ENCODE measurements at places on chromosomes 12 and 14.

GRCh38 chr12:57127101-57127725, 1.1 kb upstream of the LRP1 start:
- DNase-seq = peak; percentile 66

DNA sequence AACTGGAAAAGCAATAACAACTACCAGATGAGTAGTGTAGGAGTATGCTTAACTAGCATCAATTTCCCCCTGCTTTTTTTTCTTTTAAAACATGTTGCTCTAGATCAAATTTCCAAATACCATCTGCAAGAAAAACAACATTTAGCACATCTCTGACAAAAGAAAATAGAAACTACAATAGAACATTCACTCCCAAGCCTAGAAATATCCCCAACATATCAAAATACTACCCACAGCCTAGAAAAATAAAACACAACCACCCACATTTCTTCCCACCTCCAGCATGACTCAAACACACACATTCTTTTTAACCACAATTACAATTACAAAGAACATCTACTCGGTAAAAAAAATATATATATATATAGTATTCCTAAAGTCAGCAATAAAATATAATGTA, 120.0 kb downstream of the PPFIA2 start:
- no peak for DNase-seq

GRCh38 chr12:58104351-58104755, 163.0 kb downstream of the ATP23 start:
- no peak for DNase-seq

DNA sequence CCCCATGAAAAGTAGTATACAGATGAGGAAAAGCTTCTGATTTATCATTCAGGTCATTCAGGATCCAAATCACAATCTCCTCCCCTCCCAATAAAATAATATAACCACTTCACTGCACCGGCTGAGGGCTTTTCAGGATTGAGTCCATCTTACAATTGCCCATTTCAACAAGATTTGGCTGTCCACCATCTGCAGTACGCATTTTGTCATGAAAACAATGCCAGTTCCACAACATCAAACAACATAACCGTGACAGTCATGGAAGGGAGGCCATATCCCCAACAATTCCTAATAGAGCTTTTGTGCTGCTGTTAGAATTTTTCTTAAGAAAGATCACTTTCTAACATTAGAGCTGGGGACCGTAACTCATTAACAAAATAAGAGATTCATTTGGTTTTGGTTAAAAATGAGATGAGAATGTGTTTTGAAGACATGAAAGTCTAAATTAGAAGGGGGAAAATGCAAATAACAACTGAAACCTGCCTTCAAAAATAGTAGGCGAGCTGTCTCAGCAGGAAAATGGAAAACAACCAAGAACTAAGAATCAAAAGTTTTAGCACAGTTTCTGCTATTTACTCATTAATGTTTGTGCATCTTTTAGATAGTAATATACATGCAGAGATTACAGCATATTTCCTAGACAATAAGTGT, 38.3 kb upstream of the TMTC2 start:
- no peak for DNase-seq

DNA sequence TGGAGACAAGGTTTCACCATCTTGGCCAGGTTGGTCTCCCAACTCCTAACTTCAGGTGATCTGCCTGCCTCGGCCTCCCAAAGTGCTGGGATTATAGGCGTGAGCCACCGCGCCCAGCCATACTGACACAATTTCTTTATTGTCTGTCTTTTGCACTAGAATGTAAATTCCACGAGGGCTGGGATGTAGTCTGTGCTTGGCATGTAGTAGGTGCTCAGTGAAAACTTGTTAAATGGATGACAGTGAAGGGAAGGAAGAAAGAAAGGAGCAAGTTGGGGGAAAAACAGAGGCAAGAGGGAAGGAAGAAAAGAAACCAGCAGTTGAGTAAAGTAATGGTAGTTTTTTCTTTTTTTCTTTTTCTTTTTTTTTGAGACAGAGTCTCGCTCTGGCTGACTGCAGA, 53.1 kb downstream of the LIMA1 start:
- DNase-seq = no peak

DNA sequence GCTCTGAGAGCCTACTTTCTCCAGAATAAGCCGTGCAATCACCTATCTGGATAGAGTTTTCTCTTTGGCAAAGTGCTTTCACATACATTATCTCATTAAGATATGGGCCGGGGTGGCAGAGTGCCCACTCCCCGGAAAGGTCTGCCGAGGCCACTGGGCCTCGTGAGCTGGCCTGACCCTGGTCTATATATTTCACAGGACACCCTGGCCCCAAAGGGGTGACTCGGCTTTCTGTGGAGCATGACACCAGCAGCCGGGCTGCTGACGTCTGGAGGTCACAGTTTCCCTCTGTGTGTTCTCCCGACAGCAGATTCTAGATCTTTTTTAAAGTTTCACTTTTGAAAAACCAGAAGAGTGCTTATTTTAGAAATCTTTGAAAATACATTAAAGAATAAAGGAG, 27.9 kb upstream of the ATP2A2 start:
- peak; percentile 86 for DNase-seq

GRCh38 chr14:35337269-35338255, 45.4 kb downstream of the PSMA6 start:
- no peak for DNase-seq

- DNase-seq = peak; percentile 64
These were observed 60.4 kb upstream of the FAR2 start for GRCh38 chr12:29088611-29089219.

GRCh38 chr12:68422956-68423574, 90.9 kb upstream of the MDM1 start:
- no peak for DNase-seq

DNA sequence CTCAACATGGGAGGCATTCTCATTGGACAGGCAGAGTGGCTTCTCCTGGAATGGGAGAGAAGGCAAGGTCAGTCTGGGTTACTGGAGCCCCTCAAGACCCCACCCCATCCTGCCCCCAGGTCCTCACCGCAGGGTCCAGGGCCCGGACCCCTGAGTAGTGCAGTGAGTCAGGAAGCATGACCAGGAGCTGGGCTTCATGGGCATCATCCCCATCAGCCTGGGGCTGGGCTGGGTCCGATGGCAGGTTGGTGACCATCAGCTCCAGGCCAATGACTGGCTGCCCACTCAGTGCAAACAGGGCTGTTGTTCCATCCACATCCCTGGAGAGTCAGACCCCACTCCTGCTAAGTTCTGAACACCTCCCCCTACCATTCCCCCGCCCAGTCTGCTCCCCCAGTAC, 13.1 kb downstream of the ITGA7 start:
- no peak for DNase-seq

DNA sequence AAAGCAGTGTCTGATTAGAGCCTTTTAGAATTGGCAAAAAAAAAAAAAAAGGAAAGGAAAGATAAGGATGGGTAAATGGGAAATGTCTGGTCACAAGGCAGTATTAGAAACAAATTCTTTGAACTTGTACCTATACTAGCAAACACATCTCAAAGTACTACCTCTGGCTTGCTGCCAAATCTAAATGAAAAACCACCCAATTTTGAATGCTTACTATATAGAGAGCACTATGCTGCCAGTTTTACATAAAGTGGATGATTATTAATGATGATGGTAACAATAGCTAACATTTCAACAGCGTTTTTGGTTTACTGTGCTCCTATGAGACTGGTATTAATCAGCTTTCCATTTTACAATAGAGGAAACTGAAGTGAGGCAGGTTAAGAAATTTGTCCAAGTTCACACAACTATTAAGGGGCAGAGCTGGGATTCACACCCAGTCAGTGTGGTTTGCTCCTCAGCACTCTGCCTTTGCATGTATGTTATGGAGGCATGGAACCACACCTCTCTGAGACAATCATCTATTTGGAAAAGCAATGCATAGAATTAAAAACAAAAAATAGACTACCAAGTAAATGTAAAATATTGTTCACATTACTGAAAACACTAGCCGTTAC, 34.2 kb downstream of the ATP2B1 start:
- no peak for DNase-seq

GRCh38 chr14:102891111-102891510, 31.4 kb upstream of the AMN start:
- no peak for DNase-seq

DNA sequence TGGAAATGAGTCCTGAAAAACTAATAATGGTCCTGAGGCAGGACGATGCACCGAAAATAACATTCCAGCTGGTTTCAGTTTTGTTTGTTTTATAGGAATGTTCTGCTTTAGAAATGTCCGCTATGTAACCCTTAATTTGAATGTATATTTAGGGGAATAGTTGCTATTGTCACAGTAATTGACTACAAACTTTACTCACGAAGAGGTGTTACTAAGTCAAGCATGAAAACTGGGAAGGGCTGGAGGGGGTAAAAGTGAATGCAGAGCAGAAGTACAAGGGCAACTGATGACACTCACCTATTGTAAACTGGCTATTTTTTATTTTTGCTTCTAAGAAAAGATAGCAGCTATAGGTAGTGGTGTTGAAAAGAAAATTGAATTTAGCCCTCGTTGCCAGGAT, 230.7 kb upstream of the SYT10 start:
- DNase-seq = no peak

GRCh38 chr12:52130711-52131110, 51.2 kb downstream of the SMIM41 start:
- no peak for DNase-seq

DNA sequence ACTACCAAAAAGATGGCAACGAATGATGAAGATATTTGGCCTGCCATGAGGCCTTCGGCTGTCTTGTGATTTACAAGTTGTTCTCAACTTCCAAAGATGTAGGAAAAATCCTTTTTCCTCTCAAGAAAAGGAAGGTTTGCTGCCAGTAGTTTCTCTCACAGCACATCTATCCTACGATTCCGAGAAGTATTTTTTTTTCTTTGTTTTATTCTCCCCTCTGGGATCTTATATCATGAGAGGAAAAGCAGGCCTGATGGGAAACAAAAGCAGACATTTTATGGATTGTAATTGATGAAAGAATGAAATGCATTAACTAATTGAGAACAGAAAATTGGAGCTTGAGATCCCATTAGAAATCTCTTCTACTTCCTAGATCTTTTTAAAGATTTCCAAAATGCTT, 1197.9 kb upstream of the SEL1L start:
- DNase-seq = no peak

GRCh38 chr12:107369679-107370078, 276.3 kb upstream of the CRY1 start:
- peak; percentile 38 for DNase-seq

GRCh38 chr14:53472306-53472705, 319.2 kb upstream of the DDHD1 start:
- DNase-seq = no peak

DNA sequence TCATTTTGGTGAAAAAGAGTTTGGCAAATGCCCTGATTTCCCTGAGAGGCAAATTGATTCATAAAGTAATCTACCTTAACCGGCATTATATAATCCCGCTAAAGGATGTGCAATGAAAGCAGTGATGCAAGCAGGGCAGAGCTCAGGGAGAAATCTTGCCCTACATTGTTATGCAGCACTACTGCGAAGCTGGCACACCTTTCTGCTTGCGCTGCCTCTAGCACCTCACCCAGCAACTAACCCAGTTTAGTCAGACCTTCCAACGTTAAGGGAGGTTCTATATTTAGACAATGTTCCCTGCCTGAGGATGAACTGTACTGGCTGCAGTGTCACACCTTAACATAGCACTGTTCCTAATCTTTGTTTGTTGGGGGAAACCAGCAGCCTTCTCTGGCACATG, 60.8 kb upstream of the CCDC196 start:
- no peak for DNase-seq

- DNase-seq = no peak
These were observed 78.5 kb downstream of the ST8SIA1 start for GRCh38 chr12:22256041-22256441.

GRCh38 chr12:65279369-65280112, 1.1 kb downstream of the MSRB3 start:
- peak; percentile 43 for DNase-seq

GRCh38 chr12:117514016-117514415, 152.6 kb upstream of the NOS1 start:
- no peak for DNase-seq

GRCh38 chr12:115947696-115948062, 329.8 kb downstream of the MED13L start:
- no peak for DNase-seq

DNA sequence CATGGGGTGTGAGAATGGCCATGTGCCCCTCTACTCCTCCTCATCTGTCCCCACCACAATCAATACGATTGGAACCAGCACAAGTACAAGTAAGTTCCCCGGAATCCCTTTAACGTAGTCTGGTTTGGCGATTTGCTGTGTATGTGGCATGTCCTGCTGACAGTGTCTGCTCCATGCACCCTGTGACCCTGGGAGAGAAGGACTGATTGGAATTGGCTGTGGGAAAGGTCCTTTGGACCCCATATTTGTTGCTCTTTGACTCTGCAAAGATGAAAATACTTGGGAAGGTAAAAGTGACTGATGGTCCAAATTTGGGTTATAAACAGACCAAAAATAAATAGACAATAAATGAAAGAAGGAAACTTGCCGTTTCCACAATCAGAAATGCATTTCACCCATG, 135.6 kb downstream of the SAMD4A start:
- no peak for DNase-seq

GRCh38 chr12:84874125-84874824, 38.3 kb downstream of the SLC6A15 start:
- peak; percentile 43 for DNase-seq

- peak; percentile 58 for DNase-seq
These were observed 20.3 kb downstream of the PRICKLE1 start for GRCh38 chr12:42568952-42569915.

GRCh38 chr12:123106640-123107359, 44.1 kb downstream of the PITPNM2 start:
- peak; percentile 19 for DNase-seq

DNA sequence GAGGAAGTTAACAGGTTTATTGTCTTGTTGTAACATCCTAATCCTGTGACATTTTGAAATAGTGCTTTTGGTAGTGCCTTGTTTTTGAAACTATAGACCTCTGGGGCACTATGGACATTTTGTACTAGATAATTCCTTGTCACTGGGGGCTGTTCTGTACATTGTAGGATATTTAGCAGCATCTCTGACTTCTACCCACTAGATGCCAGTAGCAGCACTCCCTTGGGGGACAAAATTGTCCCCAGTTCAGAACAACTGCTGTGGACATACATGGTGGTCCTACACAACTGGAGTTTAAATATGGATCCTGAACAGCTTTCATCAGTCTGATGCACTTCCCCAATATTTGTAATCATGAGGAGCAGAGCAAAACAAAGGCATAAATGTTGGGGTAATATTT, 264.7 kb downstream of the RAD51B start:
- no peak for DNase-seq

- DNase-seq = no peak
These were observed 87.0 kb downstream of the GLT1D1 start for GRCh38 chr12:128940090-128940888.
